Right ventricle myocardium superior (tissue), 1 donor: ENCODE measurements at places on chromosomes 6 and 20. TPM values are rescaled to one million over a fixed set of nuclear protein-coding genes. Genes with fewer than 3 reads are reported as not detected.

- DNase-seq: no peak
Observed at GRCh38 chr6:105401247-105402089, 1.4 kb downstream of the PREP start.

Gene SAMD3
- 0.19 TPM for total RNA-seq

Gene NR2E1
- total RNA-seq: not detected

Gene CARMIL1
- 3.4 TPM for total RNA-seq

Gene PACRG
- total RNA-seq: 7.4 TPM

Gene TNF
- total RNA-seq: 0.59 TPM
